ENCODE measurements at places on chromosomes 1 and 21.

GRCh38 chr1:5067246-5067645, 412.8 kb downstream of the AJAP1 start:
- no peak for DNase-seq

- DNase-seq: no peak
Measured at GRCh38 chr1:191306916-191307315, 829.3 kb upstream of the BRINP3 start.

DNA sequence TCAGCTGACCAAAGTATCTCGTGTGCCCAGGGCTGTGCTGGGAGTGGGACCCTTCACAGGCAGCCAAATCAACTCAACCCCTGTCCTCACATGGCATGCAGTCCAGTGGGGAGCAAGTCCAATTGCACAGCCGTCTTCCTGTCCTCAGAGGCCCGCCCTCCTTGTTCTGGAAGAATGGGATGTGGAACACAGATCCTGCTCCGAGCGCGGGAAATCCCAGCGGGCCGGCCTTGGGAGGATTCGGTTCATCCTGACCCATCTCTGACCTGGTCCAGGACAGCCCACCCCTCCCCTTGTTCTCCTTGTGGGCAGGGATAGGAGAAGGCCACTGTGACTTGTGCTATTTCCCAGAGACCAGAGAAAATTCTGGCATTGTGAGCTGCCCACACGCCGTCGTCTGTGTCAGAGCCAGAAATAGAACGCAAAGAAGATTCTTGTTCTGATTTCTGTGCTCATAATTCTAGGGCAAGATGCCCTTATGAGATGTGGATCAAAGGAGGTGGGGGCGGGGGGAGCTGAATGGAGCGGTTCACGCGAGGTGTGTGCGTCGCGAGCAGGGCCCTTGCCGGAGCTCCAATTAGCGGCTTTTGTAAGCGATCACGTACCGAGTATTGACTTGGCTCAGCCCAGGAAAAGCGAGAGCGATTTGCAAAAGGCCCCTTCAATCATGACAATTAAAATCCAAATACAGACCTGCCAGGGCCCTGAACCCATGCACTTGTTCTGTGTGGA, 79.2 kb downstream of the AJAP1 start:
- DNase-seq: no peak

GRCh38 chr1:107048241-107048640, 8.2 kb upstream of the PRMT6 start:
- no peak for DNase-seq

GRCh38 chr1:46065405-46065804, 67.0 kb downstream of the PIK3R3 start:
- DNase-seq: peak; percentile 68

GRCh38 chr1:54570161-54570560, 22.1 kb downstream of the ACOT11 start:
- DNase-seq: no peak

DNA sequence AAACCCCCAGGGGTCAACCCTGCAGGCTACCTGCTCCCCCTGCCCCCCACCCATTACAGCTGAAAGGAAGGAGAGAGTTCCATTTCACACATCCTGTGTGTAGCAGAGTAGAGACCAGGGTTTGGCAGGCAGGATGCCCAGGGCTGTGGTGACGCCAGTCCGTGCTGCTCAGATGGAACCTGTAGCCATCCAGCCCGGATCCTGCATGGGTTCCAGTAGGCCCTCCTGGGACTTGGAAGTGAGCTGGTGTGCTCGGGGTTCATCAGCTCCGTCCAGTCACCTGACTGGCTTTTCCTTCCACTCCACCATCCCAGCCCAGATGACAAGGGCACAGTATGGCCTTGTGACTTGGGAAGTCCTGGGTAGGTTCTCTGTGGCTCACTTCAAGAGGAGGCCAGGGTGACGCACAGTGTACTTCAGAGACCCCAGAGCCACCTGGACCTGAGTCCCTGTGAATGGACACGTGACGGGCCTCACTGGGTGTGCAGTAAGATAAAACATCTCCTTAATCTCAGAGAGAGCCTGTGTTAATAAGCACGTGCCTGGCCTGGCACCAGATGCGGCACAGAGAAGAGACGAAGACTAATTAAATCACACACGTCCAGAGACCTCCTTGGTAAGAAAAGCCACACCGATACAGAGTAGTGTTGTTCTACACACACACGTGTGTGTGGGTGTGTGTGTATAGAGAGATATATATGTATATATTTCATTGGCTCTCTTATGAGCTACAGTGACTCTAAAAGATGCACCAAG, 16.0 kb downstream of the ITPKB start:
- DNase-seq: no peak

DNA sequence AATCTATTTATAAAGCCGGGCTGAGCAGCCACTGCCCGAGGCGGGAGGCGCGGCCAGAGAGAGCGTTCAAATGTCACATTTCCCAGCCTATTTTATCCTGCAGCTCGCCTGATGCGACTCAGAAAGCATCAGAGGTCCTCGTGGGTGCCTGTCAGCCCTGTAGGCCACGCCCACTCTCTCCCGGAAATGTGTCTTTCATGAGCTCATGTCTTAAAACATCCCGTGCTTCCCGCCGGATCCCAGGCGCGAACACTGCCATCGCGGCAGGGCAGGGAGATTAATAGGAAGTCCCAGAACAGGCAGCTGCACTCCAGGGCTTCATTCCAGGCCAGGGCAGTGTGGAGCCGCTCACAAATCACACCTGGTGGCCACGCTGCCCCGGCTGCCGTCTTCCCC, 117.5 kb downstream of the PRDM16 start:
- peak; percentile 42 for DNase-seq

DNA sequence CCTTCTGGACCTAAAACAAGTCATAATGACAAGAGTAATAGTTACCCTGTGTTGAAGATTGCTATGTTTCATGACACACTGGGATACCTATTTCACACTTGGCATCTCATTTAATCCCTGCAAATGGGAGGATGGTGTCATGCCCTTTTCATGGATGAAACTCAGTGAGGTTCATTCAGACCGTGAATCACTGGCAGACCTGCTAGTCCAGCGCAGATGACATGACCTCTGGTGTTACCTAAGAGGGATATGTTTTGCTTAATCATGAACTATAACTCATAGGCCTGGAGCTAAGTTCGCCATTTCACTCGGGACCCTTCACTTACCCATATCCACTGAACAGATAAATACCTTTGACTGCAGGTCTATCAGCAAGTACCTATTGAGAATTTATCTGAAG, 286.6 kb upstream of the FMN2 start:
- no peak for DNase-seq

GRCh38 chr1:216815260-216816131, 92.3 kb upstream of the ESRRG start:
- no peak for DNase-seq

- DNase-seq: no peak
Measured at GRCh38 chr1:194309269-194309668, 1122.9 kb upstream of the B3GALT2 start.

- no peak for DNase-seq
Measured at GRCh38 chr1:208918160-208918559, 665.4 kb upstream of the CAMK1G start.

- DNase-seq: no peak
Measured at GRCh38 chr1:182299728-182300616, 91.6 kb downstream of the GLUL start.

DNA sequence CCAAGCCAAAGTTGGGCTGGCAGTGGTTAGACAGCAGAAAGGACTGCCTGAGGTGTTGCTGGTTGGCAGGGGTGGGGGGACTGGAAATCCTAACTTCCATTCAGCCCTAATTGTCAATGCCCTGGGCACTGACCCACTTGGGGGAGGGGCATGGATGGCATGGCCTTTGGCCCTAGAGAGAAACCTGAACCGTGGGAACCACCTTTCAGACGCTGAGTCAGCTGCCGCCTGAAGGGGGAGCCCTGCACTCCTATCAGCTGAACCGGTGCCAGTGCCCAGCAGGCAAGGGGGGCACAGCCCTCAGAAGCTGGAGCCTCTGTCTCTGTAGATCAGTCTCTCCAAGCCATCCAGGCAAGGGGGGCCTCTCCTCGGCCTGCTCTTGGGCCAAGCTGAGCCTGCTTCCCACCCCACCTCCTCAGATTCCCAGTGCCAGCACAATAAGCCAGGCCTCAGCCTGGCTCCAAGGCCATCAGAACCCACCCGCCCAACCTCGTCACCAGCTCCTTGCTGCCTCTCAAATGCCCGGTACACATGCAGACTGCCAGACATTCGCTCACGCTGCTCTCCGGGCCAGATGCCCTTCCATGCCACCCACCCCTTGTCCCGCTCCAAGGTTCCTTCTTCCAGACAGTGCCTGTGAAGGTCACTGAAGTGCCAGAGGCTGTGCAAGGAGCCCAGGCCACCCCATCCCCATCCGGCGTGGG, 11.6 kb downstream of the TINAGL1 start:
- peak; percentile 78 for DNase-seq

- no peak for DNase-seq
Measured at GRCh38 chr1:48858200-48858920, 81.7 kb upstream of the BEND5 start.

DNA sequence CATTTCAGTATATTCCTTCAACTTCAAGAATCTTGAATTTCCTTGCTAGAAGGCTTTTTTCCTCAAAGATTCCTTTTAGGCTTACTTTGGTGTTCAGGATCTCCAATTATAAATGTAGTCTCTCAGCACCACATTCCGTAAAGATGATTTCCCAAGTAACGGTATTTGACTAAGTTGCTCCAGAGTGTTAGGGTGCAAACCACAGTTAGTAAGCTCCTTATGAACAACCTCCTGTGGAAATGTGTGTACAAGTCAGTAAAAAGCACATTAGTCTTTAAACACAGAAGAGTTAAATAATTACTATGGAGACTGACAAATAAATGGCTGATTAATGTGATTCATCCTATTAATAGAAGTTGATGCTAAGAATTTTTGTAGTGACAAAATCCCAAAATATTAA, 10.3 kb downstream of the DONSON start:
- DNase-seq: no peak

DNA sequence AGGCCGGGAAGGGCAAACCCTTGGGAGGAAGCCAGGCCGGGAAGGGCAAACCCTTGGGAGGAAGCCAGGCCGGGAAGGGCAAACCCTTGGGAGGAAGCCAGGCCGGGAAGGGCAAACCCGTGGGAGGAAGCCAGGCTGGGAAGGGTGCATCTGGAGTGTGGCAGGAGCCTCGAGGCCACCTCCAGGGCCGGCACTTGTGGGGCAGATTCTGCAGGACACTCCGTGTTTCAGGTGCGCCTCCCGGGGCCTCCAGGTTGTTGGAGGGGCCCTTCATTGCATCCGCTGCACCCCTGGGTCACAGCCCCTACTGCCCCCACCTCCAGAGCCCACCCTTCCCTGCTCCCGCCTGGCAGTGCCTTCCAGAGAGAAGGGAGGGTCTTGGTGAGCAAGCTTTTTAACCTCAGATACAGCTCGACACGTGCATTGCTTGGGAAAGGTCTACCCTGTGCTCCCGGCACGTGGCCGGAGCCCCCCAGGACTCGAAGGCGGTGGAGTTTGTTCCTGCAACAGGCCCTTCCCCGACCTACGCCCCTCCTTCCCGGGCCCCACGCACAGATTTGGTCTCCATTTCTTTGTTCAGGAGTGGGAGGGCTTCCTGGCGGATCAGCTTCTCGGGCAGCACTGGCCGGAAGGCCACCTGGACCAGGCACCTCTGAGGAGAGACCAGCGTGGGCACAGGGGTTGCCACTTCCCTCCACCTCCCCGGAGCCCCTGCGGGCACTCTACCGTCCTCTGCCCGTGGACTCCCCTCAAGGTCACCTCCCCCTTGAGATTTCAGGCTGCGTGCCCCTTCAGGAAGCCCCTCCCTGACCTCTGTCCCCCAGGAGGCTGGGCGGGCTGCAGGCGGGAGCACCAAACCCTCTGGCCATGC, 9.4 kb upstream of the TMEM52 start:
- no peak for DNase-seq

GRCh38 chr1:26941311-26941710, 19.0 kb downstream of the KDF1 start:
- DNase-seq: no peak

GRCh38 chr1:109240158-109241152, 8.9 kb upstream of the CELSR2 start:
- DNase-seq: peak; percentile 6

DNA sequence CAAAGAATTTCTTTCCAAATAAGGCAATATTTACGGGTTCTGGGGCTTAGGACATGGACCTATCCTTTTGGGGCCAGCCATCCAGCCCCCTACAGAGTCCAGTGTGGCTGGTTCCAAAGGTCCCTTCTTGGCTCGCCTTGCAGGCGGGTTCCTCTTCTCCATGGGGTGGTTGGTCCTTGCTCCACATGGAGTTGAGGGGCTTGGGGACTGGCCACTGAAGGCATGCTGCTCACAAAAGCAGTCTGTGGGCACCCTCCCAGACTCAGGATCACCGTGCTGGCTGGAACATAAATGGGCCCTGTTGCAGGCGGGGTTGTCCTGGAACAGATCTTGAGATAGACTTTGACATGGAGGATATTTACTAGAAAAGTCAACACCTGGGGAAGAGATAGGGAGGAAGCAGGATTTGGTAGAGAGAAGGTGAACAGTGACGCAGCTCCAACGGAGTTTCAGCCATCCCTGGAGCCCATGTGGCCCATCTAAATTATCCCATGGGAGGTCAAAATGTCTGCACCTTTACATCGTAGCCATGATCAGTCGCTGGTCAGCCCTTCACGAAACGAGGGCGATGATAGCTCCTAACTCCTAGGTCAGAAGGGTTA, 39.1 kb upstream of the LRP8 start:
- no peak for DNase-seq

GRCh38 chr21:31952828-31953227, 80.0 kb downstream of the HUNK start:
- no peak for DNase-seq

DNA sequence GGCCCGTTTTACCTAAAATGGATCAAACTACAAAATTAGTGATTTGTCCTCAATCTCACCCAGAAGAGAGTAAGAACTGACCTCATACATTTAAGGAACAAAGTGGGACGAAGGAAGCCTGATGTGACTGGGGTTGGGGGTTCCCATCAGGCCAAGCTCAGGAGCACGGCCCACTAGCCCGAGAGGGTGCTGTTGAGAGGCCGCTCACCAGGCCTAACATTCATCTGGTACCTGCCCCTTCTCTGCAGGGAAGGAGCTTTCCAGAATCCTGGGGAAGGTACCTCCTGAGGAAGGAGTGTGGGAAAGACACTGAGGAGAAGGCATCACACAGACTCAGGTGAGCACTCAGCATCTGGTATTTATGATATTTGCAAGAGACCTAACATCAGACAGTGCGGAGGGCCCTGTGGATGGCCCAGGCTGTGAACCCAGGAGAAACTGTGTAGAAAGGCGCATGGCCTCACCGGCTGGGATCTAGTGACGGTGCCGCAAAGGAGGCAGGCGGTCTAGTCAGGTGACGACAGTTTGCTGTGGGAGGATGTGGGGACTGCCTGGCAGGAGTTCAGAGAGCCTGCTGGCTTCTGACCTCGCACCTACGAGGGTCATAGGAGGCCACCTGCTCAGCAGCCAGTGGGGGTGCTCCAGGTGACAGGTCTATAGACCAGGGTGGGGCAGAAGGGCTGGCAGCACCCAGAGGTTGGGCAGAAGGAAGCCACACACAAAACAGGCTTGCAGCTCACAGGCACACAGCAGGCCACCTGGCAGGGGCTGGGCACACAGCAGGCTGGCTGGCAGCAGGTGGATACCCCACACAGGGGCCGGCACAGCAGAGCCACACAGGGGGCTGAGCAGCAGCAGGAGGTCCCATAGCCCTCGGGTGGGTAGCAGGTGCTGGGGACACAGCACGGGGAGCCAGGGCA, 543 bp downstream of the KRTAP12-4 start:
- peak; percentile 78 for DNase-seq
